ENCODE measurements at places on chromosomes 11 and 22. TPM values are rescaled to one million over a fixed set of nuclear protein-coding genes. Genes with fewer than 3 reads are reported as not detected.

The MYEOV gene
- 0.49 TPM for total RNA-seq

The KMT5B gene
- total RNA-seq, result 16.4 TPM

The MRPL23 gene
- 125 TPM for total RNA-seq

The PAX6 gene
- total RNA-seq, result 0.13 TPM

The OR52N4 gene
- total RNA-seq, result not detected

The SYCE3 gene
- total RNA-seq, result not detected

The ZNF280B gene
- total RNA-seq, result 0.88 TPM

The CPT1A gene
- 94.2 TPM for total RNA-seq

The SULT4A1 gene
- total RNA-seq, result not detected

The SLC17A6 gene
- total RNA-seq, result not detected

The MS4A7 gene
- not detected for total RNA-seq

The KCTD14 gene
- total RNA-seq, result 0.25 TPM

The HTR3A gene
- not detected for total RNA-seq

The CCDC15 gene
- total RNA-seq, result 3.8 TPM

The POGLUT3 gene
- 29.9 TPM for total RNA-seq

The CAVIN3 gene
- 182 TPM for total RNA-seq

The GRK3 gene
- 0.16 TPM for total RNA-seq

The IGF2 gene
- 6.3 TPM for total RNA-seq
